Activated CD8-positive, alpha-beta memory T cell treated with anti-CD3 and anti-CD28 coated beads, Interleukin-2, amount 10 ng/mL, durations not matched to agents 7 days and 5 days (primary cell): ENCODE measurements at places on chromosomes 6 and 20. TPM values are rescaled to one million over a fixed set of nuclear protein-coding genes. Genes with fewer than 3 reads are reported as not detected.

Gene HLA-DMB
- total RNA-seq, result 22.7 TPM

Gene AP5S1
- 15.5 TPM for total RNA-seq

Gene FKBP5
- 53.8 TPM for total RNA-seq

Gene NOX3
- not detected for total RNA-seq
